SK-N-SH (cell line): ENCODE measurements at places on chromosomes 16 and 17.

- no peak for DNase-seq
These were observed 20.3 kb downstream of the OSBPL7 start for GRCh38 chr17:47801176-47801765.

DNA sequence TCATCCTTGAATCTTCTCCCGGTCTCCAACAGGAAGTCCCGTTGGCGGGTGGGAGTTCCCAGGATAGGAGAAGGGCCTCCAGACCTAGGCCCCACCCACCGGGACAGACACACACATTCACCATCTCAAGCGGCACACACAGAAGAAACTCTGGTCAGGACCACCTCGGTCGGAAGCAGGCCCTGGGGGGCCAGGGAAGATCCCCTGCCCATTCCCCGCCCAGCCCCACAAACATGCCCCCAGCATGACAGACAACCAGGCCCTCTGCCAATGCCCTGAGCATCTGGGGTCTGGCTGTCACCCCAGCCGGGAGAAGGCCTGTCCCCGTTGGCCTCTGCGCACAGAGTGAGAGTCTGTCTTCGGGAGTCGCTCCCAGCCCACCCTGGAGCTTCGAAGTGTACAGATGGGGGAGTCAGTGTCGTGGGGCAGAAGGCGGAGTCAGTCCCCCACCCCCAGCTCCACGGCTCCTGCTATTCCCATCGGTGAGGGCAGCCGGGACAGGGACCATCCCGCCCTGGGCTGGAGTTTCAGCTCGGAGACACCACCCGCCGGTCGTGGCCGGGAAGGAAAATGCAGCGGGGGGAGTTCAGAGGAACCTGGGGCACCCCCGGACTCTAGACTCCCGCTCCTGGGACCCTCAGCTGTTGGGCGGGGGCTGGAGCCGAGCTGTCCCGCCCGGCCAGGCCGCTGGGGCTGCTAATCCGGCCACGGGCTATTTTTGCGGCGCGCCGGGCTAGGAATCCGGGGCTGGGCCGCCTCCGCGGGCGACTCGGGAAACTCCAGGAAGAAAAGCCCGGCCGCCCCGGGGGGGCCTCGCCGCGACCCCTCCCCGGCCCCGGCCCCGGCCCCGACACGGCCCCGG lies 660 bp downstream of the RHBDF1 start:
- peak; percentile 76 for DNase-seq

GRCh38 chr17:40180694-40181093 lies 3.4 kb downstream of the RAPGEFL1 start:
- DNase-seq, result no peak

DNA sequence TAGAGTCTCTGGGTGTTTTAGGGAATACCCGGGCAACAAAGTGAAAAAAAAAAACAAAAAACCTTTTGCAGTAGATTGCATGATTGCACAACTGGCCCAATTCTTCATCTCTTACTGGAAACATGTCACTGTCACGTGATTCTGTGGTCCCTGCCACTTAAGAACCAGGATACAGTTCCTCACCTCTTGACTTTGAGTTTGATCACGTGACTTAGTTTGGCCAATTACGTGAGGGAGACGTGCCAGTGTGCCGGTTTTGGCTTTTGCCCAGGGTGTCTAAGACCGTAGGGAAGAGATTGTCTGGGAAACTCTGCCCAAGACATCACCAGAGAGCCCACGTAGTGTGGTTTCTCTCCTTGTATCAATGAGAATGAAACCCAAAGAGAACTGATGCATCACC lies 88.7 kb downstream of the GRIN2A start:
- no peak for DNase-seq

- DNase-seq, result no peak
These were observed 47.5 kb downstream of the FOXL1 start for GRCh38 chr16:86625821-86626220.

GRCh38 chr17:36482611-36483504 lies 3.6 kb upstream of the ZNHIT3 start:
- peak; percentile 97 for DNase-seq

DNA sequence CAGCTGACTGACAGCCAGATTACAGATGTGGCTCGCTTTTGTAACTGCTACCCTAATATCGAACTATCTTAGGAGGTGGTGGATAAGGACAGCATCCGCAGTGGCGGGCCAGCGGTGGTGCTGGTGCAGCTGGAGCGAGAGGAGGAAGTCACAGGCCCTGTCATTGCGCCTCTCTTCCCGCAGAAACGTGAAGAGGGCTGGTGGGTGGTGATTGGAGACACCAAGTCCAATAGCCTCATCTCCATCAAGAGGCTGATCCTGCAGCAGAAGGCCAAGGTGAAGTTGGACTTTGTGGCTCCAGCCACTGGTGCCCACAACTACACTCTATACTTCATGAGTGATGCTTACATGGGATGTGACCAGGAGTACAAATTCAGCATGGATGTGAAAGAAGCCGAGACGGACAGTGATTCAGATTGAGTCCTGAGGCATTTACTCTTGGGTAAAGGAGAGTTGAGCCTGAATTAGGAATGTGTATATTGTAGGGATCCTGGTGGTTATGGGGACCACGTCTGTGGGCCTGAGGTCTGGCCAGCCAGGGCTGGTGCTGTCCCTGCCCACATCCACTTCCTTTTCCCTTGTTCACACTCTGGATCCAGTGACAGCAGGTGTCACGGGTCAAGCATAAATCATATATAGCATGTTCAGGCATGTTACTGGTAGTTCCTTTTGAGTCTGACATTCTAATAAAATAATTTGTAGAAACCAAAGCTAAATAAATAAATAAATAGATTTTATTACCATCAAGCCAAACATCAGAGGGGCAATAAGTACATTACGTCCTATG lies 89.0 kb upstream of the SMURF2 start:
- DNase-seq, result no peak

DNA sequence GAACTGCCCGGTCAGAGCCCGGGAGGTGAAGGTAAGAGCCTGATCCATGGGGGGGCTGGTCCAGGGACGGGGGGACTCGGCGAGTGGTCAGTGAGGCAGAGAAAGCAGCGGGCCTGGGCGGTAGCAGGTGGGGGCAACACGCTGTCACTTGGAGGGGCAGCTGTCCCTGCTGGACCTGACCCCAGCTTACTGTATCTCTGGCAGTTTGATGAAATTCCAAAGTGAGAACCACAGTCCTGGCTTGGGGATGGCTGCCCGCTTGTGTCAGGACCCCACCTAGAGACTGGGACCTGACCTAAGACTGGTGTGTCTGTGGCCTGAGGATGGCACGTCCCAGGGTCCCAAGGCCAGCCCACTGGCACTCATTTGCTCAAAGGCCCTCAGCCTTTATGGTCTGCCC lies 35.1 kb upstream of the KSR1 start:
- no peak for DNase-seq

DNA sequence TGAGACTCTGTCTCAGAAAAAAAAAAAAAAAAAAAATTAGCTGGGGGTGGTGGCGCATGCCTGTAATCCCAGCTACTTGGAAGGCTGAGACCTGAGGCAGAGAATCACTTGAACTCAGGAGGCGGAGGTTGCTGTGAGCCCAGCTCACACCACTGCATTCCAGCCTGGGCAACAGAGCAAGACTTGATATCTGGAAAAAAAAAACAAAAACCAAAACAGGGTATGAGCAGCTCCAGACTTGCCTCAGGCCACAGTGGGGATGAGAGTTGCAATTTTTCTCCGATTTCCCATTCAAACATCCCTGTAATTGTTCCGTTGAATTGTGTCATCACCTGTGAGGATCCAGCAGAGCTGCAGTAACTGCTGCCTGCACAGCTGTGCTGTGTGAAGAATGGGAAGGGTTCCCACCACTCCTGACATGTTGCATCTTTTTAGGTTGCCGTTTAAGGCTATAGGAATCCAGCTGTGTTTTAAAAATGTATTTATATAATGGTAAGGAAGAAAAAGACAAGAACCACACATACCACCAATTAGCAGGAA lies 150.0 kb downstream of the VPS53 start:
- DNase-seq, result no peak

DNA sequence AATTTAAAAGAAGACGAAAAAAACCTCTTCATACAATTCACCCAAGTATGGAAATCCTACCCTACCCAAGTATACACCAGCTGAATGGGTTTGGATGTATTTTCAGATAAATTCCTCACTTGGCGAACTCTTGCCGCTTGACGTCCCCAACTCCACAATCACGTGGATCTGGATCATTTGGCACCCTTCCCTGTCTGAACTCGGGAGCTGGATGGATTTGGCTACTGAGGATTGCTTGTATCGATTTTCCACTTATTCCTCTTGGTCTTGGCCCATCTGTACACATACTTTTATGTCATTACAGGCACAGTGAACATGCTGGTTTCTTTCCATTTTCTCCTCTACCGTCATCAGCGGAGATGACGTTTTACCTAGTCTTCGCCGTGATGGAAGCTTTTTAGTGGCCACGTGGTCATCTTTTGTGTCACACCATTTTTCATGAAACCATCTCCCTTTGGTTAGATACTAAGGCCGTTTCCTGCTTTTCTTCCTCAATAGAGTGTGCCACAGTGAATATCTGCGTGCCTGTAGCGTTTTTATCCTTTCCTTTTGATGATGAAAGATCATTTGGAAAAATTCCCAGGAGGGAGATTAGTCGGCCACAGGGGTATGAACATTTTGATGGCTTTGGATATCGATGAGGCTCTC lies 47.1 kb downstream of the CMIP start:
- no peak for DNase-seq

DNA sequence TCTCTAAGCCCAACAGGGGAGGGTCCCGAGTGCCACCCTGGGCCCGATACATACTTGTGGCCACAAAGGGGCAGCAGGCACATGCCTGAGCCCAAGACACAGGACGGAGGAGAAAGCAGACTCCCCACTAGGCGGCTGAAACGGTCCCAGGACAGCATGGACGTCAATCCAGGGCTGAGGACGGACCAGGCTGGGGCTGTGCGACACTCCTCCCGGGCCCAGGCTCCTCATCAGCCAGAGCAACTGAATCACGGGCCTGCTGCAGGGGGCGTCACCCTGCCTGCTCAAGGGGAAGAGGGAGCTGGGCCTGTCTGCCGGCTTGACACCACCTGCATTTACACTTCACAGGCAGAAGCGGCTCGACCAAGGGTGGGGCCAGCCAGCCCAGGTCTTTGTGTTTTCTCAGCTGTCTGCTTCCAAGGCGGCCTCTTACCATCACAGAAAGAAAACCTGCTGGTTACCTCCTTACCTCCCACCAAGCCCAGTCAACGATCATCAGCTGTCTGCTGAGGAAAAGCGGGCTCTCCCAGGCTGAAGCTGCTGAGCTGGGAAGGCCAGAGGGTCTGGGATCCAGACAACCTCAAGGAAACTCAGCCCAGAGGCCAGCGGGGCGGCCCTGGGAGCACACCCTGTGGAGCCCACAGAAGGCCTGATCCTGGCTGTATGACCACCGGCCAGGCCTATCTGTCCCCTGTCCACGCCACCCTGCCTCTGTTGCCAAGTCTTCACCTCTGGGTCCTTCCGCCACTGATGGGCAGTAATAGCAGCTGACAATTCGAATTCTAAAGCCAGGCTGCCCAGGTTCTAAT lies 26.4 kb downstream of the KIFC3 start:
- peak; percentile 58 for DNase-seq

- no peak for DNase-seq
These were observed 10.7 kb upstream of the GSDMA start for GRCh38 chr17:39951924-39952679.

DNA sequence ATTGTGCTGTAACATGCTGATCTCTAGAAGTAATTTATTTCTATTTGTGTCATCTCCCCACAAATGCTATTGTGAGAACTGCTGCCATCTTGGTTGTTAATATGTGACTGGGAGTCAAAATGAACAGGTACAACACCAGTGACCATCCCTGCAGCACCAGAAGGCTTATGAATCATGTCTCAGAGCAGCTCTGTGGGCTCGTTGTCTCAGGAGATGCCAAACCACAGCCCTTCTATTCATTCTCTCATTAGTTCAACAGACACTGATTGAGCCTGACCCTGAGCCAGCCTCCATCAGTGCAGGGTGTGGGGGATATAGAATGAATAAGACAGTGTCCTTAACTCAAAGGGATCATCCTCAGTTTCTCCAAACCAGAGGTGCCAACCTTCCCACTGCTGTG lies 92.5 kb downstream of the UTP18 start:
- DNase-seq, result no peak

GRCh38 chr17:79674506-79675412 lies 56.0 kb upstream of the ENPP7 start:
- no peak for DNase-seq

GRCh38 chr17:76091526-76092286 lies 11.9 kb downstream of the EXOC7 start:
- DNase-seq, result no peak
